Suppressor macrophage treated with lipopolysaccharide for 4 hours (primary cell): ENCODE measurements at places on chromosomes 2 and 18.
A peak's percentile ranks its signal among the peaks of the same experiment; 100 is the strongest.

DNA sequence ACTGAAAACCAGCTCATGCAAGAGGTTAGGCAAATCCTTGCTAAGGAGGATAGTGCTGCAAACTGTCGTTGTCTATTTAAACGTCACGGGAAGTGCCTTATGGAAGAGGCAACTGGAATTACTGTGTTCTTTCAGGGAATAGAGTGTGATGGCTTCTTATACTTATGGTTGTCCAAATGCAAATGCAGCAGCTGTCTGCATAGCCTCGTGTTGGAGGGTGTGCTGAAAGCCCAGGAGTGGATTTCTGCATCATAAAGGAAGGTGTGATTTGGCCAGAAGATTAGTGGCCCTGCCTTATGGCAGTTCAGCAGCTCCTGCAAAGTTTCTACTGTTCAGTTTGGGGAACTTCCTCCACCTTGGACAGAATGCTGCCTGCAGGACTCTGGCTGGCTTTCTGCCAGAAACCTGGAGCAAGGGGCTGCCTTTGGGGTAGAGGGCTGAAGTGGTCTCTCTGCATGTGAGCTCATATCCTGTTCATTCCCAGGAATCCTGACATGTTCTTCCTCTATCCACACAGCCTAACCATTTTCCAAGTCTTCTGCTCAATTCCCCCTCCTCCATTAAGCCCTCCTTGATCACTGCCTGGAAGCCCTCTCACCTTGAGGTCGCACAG lies 321.2 kb upstream of the CXCR4 start:
- no peak for DNase-seq

GRCh38 chr2:70471129-70471528 lies 82.5 kb downstream of the TGFA start:
- peak; percentile 46 for DNase-seq

GRCh38 chr2:155021618-155022017 lies 323.1 kb downstream of the KCNJ3 start:
- DNase-seq, result no peak

GRCh38 chr2:65175894-65176530 lies 46.1 kb upstream of the RAB1A start:
- DNase-seq, result no peak

GRCh38 chr2:173397539-173397938 lies 42.9 kb downstream of the CDCA7 start:
- DNase-seq, result no peak

DNA sequence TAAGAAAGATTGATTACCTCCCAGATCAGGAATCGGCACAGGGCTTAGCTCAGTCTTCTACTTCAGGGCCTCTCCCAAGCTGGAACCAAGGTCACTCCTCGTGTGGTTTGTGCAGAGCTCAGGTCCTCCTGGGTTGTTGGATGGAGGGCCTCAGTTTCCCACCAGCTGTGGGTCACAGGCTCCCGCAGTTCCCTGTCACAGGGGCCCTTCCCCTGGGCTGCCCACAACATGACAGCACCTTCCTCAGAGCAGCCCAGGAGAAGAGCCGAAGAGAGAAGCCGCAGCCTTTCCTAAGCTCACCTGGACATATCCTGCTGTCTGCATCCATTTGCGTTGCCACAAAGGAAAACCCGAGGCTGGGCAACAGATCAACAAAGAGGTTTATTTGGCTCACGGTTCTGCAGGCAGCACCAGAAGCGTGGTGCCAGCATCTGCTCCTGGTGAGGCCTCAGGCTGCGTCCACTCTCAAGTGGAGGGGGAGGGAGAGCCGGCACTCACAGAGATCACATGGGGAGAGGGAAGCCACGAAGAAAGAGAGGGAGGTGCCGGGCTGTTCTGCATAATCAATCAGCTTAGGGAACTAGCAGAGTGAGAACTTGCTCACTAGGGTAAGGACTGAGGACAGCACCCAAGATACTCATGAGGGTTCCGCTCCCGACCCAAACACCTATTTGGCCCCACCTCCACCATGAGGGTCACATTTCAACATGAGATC lies 13.0 kb upstream of the ALLC start:
- no peak for DNase-seq

DNA sequence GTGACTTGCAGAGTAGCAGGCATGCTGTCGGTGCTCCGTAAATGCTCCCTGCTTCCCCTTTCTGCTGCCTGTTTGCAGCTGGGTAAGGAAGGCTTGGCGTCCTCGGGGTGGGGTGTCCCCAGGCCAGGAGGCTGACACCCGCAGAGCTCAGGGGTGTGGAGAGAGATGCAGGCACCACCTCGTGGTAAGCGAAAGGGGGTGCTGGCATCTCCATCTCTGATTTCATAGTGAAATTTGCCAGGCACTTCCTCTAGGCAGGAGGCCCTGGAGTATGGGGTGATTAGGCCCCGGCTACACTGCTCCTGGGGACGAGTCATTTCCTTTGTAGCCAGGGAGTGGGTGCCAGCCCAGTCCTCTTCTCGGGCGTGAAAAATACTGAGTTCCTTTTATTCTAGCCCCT lies 160.4 kb downstream of the KLHL29 start:
- DNase-seq, result peak; percentile 1

DNA sequence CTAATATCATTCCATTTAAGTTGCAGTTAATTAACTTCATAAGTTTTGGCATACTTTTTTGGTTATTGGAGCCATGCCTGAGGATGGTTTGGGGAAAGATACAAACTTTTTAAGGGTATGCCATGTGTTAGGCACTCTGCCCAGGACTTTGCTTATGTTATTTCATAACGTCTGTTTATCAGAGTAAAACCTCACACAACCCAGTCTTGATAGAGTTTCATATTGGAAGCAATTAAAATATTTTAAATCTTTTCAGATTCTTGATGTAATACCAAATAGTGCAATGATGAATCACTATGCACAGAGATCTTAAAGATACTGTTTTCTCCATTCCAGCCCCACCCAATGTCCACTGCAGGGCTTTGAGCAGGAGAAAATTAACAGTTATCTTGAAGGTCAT lies 529.1 kb upstream of the HNMT start:
- DNase-seq, result no peak

GRCh38 chr2:86443631-86444350 lies 2.6 kb downstream of the KDM3A start:
- peak; percentile 33 for DNase-seq

- no peak for DNase-seq
Measured at GRCh38 chr18:31244771-31245394, 73.1 kb upstream of the DSG1 start.
